Liver (tissue), 10 donors: ENCODE measurements at places on chromosomes 13 and 19.

DNA sequence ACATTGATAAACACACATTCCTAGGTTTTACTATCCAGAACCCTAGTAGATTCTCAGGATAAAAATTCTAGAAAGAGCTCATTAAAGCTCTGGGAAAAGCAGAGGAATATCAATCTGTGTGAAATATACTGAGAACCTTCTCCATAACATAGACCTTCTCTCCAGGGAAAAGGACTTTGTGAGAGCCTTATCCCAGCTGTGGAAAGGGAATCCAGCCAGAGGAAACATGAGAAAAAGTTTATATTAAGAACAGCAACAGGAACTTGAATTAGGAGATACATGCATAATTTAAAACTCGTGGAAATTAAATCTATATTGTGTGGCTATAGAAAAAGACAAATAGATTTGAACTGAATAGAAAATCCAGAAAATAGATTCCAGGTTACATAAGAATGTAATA is 1639.9 kb downstream of the EFNB2 start:
- no peak for DNase-seq

DNA sequence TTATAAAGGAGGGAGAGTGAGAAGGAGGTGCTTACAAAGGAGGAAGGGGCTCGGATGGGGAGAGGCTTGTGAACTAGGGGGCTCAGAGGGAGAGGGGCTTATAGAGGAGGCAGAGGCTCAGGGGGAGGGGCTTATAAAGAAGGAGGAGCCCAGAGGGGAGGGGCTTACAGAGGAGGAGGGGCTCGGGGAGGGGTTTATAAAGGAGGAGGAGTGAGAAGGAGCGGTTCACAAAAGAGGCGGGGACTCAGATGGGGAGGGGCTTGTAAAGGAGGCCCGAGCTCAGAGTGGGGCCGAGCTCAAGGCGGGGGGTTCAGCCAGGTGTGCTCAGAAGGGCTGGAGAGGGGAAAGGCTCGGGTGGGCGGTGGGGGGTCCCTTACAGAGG is 500 bp downstream of the SMIM24 start:
- no peak for DNase-seq

- no peak for DNase-seq
Observed at GRCh38 chr13:60019119-60019993, 144.4 kb downstream of the DIAPH3 start.

DNA sequence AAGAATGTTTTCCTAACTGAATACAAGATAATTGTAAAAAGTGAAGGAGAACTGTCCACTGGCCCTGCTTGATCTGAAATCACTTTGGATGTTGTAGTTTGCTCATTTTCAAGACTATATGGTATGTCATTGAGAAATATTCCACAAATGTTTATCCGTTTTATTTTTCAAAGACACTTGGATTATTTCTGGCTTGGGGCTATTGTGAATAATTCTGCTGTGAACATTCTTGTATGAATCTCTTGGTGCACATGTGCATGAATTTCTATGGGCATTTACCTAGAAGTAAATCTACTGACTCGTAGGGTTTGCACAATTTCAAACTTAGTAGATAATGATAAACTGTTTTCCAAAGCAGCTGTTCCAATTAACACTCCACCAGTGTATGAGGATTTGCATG is 8.6 kb downstream of the RXFP2 start:
- DNase-seq: no peak
